ENCODE measurements at places on chromosomes 11 and 22. TPM values are rescaled to one million over a fixed set of nuclear protein-coding genes. Genes with fewer than 3 reads are reported as not detected.
A peak's percentile ranks its signal among the peaks of the same experiment; 100 is the strongest.

DNA sequence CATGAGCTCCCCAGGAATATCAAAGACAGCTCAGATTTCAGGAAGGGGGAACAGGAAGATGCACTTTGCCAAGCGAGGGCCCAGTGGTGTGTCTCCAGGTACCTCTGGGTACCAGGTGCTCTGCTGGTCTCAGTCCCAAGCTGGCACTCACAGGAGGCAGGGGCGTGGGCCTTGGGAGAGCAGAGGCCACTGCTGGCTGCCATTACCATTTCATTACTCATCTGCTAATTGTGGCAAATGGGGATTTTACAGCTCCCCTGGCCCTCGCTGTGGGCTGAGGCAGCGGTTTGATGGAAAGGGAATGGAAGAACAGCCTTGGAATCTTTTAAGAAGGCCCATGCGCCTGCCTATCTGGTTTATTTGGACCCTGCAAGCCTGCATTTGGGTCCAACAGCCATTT is 192.0 kb upstream of the NAV2 start:
- DNase-seq: no peak

DNA sequence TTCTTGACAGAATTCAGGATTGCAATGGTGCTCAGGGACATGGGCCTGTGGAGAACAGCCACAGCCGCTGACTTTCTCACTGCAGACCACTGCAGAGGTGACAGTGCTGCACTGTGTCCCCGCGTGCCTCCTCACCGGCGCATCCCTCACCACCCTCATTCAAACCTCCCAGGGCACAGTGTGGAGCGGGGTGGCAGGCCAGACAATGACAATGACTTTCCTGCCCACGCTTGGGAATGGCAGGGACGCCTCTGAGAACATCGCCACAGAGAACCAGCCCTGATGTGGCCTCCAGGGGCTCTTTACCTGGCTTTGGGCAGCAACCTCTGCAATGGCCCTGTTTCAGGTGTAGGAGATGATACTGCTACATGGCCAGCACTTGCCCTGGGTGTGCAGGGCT is 65.7 kb downstream of the NCAPD3 start:
- DNase-seq: no peak

MS4A7 gene
- total RNA-seq: not detected

GRCh38 chr22:31080848-31081649 is at the start of gene SMTN:
Gene SMTN, plus strand, starts transcription at chr22:31081318. Its CDS starts 1,941 bp downstream, at chr22:31083259.
- peak; percentile 85 for DNase-seq

TRPC6 gene
- 3.1 TPM for total RNA-seq

DNA sequence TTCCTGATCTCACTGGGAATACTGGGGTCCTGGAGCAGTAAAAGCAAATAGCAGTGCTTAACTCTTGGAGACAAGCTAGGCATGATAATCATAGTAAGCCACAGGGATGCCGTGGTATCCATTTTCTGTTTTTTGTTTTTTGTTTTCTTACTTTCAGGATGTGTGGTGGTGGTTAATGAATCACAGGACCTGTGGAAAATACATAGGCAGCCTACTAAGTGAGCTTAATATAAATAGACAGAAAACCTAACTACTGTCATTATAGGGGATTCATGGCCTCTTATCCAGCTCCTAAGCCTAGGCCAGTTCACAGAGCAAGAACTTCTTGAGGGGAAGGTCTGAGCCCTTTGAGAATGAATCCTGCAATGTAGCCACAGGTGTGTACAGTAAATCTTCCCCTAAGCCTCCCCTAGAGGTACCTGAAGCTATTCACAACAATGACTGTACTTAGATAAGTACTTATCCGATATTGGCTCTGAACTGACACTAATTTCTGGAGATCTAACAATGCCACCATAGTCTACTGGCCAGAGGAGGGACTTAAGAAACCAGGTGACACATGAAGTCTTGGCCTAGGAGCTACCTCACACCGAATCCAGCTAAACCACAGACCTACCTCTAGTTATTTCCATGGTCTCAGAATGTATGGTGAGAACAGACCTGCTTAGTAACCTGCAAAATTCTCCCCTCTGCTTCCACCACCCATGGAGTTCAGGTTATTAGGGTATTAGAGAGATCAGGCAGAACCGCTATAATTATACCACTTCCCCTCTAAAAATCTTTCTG is 83.6 kb downstream of the ENTHD1 start:
- no peak for DNase-seq

DNA sequence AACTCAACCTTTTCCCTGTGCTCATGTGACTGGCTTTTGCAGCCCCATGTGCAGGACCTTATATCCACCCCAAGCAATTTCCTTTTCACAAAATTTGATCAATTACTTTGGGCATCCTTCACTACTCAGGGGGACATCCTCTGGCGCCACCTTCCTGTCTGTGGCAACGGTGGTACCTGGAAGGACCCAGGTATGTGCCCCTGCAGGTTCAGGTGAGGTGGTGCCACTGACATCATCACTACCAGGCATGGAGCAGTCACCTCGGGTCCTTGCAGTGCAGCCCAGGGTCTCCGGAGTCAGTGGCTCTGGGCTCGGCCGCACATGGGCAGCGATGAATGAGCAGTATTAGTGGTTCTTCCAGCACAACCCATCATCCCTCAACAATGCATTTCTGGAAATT is 37.7 kb upstream of the B3GAT1 start:
- no peak for DNase-seq

GRCh38 chr11:1883346-1884302 is 8.1 kb downstream of the PRR33 start:
- DNase-seq: no peak

NCF4 gene
- total RNA-seq: not detected

DNA sequence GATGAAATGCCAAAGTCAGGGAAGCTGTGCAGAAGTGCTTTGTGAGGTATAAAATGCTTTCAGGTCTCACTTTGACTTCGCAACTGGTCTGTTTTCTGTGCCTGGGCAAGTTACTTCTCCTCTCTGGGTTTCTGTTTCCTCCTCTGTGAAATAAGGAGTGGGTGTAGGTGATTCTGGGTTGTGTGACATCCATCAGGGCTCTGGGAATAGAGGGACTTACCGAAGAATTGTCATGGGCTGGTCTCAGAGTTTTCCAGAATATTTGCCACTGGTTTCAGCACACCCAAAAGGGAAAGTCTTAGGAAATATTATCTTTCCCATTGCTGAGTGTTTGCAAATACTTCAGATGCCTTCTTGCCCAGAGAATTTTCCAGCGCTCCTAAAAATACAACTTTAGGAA is 118.4 kb downstream of the KIAA1671 start:
- DNase-seq: no peak

ALDH3B2 gene
- total RNA-seq: not detected

GRCh38 chr11:62574363-62575071 is 826 bp upstream of the EEF1G start:
- peak; percentile 29 for DNase-seq

GAS2L1 gene
- total RNA-seq: 1.4 TPM

GRCh38 chr11:9053316-9054035 is 37.9 kb downstream of the SCUBE2 start:
- peak; percentile 73 for DNase-seq

RFPL2 gene
- total RNA-seq: not detected

DERL3 gene
- total RNA-seq: 0.18 TPM

APOBEC3F gene
- total RNA-seq: 4.2 TPM

HTR3A gene
- total RNA-seq: not detected

IL17REL gene
- not detected for total RNA-seq

- DNase-seq: no peak
Observed at GRCh38 chr22:30572840-30573593, 1.4 kb downstream of the GAL3ST1 start.

DNA sequence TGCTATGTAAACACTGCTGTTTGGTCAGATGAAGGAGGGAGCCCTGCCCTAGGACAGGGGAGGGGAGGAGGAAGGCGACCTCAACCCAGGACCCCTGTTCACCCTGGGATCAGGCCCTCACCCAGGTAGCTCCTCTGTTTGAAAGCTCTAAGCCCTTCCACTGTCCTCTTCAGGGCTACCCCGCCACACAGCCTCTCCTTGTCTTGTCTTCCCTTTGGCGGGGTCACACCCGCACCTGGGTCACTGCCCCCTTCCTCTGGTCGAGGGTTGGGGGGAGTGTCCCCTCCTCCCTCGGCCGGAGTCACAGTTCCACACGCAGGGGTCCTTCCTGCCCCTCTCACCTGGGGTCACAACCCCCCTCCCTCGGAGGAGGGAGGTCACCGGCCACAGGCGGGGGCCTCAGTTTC is 463 bp upstream of the PTPMT1 start:
- no peak for DNase-seq

APOL4 gene
- total RNA-seq: not detected

GRCh38 chr11:32830413-32830738 is 649 bp downstream of the PRRG4 start:
- no peak for DNase-seq

- no peak for DNase-seq
Observed at GRCh38 chr11:55726715-55727324, 46.4 kb upstream of the OR5D13 start.

BSCL2 gene
- total RNA-seq: 19.4 TPM
